ENCODE measurements at places on chromosomes 5 and 9.
A peak's percentile ranks its signal among the peaks of the same experiment; 100 is the strongest.

DNA sequence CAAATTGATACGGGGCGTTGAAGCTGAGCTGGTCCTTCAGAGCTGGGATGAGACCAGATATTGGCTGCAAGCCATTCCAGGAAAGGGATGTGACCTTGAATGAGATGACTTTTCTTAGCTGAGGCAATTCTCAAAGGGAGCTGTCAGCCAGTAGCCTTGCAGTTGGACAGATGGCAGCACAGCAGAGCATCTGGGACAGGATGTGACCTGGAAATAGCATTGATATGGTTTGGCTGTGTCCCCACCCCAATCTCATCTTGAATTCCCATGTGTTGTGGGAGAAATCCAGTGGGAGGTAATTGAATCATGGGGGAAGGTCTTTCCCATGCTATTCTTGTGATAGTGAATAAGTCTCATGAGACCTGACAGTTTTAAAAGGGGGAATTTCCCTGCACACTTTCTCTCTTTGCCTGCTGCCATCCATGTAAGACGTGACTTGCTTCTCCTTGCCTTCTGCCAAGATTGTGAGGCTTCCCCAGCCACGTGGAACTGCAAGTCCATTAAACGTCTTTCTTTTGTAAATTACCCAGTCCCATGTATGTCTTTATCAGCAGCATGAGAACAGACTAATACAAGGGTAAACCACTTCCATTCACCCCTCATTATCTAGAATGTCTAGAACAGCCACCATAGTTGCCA lies 19.8 kb upstream of the MTX3 start:
- no peak for DNase-seq

GRCh38 chr5:56494300-56494731 lies 261.2 kb upstream of the ANKRD55 start:
- DNase-seq: no peak

DNA sequence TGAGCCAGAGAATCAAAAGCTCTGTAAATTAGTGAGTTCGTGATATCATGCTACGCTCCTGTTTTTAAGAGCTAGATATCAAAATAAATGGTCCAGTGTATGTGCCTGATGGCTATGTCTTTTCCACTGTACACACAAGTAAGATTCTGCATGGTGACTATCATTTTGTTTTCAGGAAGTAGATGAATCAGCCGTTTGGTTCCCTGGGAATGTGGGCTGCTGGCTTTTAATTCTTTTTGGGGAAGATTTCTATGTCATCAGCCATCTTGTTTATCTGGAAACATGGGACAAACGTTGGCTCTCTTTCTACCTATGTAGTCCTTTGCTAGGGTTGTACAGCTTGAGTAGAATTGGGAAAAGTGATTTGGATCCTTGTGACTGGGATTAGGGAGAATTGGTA lies 126.7 kb downstream of the GRIA1 start:
- DNase-seq: no peak

GRCh38 chr5:142655339-142656267 lies 30.3 kb downstream of the FGF1 start:
- DNase-seq: peak; percentile 90
